Transverse colon (tissue), 4 donors: ENCODE measurements at places on chromosomes 11 and 22.

DNA sequence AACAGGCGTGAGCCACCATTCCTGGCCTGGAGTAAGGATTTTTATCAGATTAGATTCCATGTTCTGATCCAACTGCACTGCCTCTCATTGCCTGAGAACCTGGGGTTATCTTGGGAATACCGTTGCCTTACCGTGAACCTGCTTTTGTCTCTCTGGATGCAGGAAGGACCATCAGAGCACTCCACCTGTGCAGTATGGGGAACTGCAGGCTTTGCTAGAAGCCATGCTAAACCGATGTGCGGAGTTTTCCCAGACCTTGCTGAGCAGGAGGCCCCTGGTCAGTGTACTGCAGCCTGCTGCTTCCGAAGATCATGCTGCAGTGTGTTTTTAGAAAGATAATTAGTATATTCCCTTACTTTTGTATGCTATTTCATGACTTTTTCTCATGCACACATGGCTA lies 43.6 kb downstream of the MEI1 start:
- no peak for DNase-seq

DNA sequence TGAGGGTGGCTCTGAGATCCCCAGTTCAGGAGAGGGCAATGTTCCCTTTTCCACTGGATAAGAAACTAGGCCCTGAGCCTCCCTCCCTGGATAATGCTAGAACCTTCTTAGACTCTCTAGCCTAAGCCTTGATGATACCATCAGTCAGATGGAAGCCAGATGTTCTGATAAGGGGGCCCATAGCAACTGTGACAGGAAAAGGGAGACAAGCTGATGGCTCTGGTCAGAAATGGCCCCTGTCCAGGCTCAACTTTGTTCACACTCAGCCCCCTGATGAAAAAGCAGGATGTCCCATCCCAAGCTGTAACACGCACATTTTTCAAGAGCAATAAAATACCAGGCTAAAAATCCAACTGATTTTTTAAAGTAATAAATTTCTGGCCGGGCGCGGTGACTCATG lies 7.2 kb upstream of the OAF start:
- DNase-seq = no peak

- DNase-seq = no peak
Observed at GRCh38 chr22:24053481-24054226, 42.5 kb downstream of the CABIN1 start.

DNA sequence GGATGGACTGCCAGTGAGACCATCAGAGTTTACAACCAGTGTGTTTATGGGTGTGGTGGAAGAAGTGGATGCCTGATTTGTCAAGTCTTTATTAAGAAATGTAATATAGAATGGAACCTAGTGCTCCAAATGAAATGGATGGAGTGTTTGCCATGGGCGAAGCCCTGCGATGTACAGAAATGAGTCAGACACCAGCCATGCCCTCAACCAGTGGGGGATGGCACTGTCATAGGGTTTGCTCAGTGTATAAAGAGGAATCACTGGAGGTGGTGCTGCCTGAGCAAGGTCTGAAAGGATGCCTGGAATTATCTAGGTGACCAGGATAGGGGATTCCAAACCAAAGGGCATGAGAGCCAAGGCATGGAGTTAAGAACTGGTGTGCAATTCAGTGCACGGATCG lies 120.9 kb upstream of the MTNR1B start:
- DNase-seq = no peak

- DNase-seq = no peak
Observed at GRCh38 chr11:2742611-2743426, 43.0 kb upstream of the KCNQ1OT1 start.

DNA sequence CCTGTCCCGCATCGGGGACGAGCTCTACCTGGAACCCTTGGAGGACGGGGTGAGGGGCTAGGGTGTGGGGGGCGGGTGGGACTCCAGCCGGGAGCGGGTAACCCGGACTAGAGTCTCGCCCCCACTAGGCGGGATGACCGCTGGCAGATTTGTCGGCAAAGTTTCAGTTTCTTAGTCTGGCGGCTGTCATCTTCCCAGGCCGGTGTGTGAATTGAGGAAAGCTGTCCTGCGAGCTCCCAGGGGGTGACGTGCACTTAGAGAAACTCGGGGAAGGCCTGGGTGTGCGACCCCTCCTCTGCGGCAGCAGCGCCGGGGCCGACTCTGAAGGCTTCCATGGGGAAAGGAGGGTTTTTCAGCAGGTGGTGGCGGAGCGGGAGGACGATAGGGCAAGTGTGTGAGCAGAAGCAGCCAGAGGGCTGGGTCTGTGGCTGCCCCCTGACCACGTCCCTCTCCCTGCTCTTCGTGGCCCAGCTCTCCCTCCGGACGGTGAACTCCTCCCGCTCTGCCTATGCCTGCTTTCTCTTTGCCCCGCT lies 463 bp downstream of the RAD9A start:
- DNase-seq = no peak

DNA sequence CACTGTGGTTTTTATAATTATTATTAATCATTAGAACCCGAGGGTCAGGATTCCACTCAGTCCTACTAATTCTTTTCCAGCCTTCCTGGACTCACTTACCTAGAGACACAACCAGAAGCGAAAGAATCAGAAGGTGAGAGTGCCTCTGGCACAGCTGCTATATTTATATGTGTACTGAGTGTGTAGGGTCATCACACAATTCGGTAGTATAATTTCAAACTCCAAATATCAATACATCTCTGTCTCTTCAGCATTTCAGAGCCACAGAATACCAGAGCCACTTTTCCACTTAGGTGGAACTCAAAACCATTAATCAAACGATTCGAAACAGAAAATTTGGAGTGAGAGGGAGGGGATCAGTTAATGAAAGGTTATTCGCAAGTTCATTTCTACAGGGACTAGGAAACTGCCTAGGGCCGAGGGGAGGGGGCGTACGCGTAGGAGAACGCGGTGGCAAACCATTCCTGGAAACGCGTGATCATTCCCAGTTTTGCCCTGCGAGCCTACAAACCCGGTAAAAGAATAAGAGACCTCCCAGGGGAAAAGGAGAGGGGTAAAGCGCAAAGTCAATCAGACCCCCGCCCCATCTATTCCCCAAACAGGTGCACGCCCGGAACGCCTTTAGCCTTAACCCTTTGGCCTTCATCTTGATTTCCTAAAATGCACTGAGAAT lies 5.4 kb downstream of the BSX start:
- DNase-seq = no peak

GRCh38 chr11:66936311-66936711 lies 21.9 kb downstream of the PC start:
- DNase-seq = no peak

- DNase-seq = no peak
Observed at GRCh38 chr11:119145551-119145950, 3.3 kb upstream of the ABCG4 start.

DNA sequence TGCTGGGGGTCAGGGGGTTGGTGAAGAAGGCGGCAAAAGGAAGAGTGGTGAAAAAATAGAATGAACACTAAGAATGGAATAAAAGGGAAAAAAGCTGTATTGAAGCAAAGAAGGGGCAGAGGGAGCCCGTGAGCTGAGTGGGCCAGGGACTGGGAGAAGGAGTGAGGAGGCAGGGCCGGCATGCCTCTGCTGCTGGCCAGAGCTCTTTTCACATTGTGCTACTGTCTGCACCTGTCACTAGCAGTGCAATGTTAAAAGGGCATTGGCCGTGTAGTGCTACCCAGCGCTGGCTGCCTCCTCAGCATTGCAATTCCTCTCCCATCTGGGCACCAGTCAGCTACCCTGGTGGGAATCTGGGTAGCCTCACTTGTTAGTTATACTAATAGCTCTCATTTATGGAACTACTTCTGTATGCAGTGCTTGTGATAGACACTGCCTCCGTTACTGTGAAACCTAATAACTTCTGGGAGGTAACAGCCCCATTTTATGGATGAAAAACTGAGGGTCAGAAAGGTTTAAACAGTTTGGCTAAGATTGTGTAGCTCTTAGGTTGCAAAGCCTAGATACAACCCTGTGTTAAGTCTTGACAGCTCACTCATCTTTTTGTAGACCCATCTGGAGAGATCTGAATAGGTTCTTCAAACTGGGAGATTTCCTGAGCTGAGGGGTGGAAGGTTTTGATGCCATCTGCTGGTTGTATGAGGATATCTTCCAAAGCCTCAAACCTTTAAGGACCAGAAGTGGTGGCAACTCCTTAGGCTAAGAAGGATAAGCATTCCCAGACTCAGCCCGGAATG lies 8.5 kb downstream of the YPEL4 start:
- no peak for DNase-seq

GRCh38 chr11:123357990-123358827 lies 71.9 kb upstream of the GRAMD1B start:
- peak; percentile 14 for DNase-seq

- no peak for DNase-seq
Observed at GRCh38 chr22:17988800-17989513, 35.4 kb downstream of the MICAL3 start.

DNA sequence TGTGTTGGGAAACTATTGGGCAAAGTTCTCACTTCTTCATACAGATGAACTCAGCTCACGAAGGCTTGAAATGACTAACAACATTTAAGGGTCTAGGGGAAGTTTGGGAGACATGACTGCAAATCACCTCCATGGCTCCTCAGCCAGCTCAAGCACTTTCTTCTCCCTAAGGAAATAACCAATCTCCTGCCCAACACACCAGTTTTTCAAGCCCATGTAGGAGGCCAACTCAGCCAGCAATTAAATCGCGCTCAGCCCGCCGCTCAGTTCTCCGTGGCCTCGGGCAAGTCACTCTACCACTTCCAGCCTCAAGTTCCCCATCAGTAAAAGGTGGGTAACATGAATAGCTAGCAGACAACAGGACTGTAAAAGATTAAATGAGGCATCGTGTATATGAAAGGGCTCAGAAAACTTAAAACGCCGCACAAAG lies 796 bp downstream of the POLDIP3 start:
- no peak for DNase-seq

GRCh38 chr22:39567135-39567946 lies 3.2 kb upstream of the CACNA1I start:
- peak; percentile 19 for DNase-seq

GRCh38 chr11:123194337-123195187 lies 486 bp downstream of the CLMP start:
- DNase-seq = no peak

- peak; percentile 56 for DNase-seq
Observed at GRCh38 chr11:130178441-130179339, 19.1 kb downstream of the ST14 start.

DNA sequence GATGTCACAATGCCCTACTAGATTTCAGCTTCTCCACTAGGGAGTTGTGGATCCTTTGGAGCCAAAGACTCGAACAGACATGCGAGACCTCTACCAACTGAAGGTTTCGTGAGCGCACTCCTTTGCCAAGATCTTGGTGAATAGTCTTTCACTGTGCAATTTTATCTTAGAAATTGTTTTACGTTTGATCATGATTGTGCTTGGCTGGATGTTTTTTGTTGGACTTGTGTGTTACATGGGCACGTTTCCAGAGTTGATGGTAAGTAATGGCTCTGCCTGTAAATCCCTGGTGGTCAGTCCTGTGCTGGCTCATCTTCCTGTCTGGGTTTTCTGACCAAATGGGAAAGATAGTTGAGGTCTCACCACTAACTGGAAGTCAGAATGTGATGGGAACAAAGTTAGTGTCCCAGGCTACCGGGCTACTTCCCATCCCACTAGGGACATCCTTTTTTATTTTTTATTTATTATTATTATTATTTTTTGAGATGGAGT lies at the start of gene MISFA:
TSS of gene MISFA (plus strand) at position 51 of the 492 bp plus-strand sequence. CDS start at position 191, 140 bp downstream.
- DNase-seq = no peak

DNA sequence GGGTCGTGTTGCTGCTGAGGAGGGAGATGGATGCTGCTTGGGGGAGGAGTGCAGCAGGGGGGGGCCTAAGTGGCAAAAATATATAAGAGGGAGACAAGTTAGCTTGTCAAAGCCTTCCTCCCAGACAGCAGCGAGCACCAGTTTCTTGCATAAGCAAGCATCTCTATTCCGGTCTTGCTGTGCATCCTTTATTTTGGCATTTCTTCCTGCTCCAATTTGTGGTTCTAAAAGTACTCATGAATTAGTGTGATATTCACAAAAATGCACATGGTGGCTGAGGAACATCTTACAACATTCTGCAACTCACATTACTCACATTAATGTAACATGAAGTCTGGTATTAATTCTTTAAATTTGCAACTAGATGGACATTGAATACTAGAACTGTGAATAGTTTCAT lies 32.1 kb downstream of the GDPD5 start:
- no peak for DNase-seq

DNA sequence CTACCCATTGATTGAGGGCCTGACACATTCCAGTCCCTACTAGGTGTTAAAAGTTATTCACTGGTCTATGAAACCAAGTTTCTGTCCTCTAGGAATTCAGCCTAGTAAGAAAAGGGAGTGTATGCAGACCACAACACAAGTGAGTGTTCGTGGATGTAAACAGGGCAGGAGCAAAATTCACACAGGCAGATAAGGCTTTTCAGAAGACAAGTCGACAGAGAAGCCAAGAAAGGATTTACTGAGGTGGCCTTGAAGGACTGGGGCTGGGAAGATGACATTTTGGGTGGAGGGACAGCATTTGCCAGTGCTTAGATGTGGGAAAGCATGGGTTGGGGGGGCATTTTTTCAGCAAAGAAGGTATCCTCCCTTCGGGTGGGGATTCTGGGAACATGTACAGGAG lies 76.2 kb downstream of the TSPAN18 start:
- no peak for DNase-seq

GRCh38 chr11:7597620-7598019 lies 75.7 kb downstream of the CYB5R2 start:
- peak; percentile 81 for DNase-seq

- no peak for DNase-seq
Observed at GRCh38 chr11:75625991-75626888, 42.6 kb downstream of the MAP6 start.

GRCh38 chr22:23047742-23048141 lies 22.6 kb upstream of the GNAZ start:
- no peak for DNase-seq

GRCh38 chr11:101582236-101582988 lies 1.4 kb downstream of the TRPC6 start:
- no peak for DNase-seq

DNA sequence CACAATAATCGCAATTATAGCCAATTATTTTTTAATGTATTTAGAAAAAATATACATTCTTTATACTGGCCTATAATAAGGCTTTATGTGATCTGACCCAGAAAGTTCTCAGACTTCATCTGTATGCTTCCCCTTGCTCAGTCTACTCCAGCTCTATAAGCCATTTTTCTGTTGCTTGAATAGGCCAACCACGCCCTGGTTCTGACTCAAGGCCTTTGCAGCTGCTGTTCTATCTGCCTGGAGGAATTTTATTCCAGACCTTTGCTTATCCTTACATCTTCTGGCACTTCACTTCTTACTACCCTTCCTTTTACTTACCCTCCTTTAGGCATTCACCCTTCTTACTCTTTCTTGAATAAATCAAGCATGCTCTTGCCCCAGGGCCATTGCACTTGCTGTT lies 54.9 kb upstream of the PDE3B start:
- DNase-seq = no peak

GRCh38 chr11:61922539-61922938 lies 5.2 kb upstream of the RAB3IL1 start:
- peak; percentile 55 for DNase-seq

DNA sequence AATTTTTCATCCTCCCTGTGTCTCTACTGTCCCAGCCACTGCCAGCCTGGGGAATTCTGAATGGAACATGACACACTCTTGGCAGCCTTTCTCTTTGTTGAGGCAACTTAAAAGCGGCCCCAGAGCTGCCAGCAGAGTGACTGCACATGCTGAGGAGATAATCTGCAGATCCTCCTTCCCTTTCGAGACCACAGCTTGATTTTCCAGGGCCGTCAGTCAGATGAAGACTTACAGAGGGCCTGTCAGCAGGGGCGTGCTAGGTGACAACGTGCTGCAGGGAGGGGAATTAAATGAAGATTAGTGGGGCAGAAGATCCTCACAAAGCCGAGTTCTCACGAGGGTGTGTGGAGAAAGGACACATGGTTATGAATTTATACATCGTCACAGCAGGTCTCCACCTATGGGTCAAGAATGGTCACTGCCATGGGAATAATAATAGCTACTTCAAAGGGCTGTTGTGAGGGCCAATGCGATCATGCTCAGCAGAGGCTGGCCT lies 193.5 kb upstream of the PITPNB start:
- no peak for DNase-seq
